ENCODE measurements at places on chromosomes 11 and 22.

DNA sequence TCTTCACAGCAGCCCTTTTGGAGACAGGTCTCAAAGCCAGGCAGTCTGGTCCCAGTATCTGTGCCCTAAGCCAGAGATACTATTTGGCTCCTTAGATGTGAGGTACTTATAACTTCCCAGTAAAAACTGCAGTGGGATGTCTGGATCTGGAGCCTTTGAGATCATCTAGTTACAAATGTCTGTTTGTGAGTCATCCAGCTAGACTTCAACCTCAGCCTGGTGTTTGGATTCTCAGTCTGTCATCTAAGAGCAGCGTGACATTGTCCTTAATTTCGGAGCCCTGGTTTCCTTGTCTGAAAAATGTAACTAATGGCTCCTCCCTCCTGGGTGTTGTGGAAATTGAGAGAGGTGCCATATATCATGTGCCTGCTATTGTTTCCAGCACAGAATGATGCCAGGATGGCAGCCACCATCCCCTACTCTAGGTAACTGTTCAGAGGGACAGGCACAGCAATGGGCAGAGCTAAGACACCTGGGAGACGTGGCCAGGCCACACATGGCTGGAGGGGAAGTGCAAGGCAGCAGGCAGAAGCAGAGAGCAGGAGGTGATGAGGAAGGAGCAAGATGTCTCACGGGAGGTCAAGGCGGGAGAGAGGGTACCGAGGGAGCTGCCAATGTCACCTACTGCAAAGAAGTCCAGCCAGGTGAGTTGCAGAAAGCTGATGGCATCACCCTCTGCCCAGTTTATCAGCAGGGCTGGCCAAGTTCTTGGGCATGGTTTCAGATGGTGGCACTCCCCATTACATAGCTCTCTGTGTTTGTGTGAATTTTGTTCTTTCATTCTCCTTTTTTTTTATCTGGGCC, 20.6 kb upstream of the ST3GAL4 start:
- no peak for DNase-seq

GRCh38 chr11:12361682-12362081, 15.7 kb upstream of the PARVA start:
- DNase-seq = no peak

DNA sequence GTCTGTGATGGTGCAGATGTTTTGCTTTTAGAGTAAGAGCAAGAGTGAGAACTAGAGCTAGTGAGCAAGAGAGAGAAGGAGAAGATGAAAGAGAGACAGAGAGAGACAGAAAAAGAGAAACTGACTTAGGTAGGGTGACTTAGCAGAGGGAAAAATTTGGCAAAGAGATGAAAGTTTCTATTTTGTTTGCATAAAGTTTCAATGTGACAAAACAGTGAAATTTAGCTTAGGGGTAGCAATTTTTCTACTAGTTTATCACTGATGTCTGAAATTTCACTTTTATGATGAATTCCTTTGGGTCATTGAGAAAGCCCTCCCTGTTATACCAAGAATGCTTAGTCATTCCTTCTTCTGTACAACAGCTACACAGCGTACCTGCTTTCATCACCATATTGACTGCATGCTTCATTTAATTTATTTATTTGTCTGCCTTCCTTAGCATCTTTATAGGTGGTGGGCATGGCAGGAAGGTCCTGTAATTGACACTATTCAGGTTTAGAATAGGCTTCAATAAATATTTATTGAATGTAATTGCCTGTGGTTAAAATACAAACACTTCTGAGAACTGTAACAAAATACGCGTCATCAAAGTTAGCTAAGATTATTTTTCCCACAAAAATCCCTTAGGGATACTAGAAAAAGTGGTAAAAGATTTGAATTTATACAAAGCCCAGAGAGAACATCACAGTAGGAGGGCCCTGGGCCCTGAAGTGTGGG, 19.9 kb upstream of the CTSC start:
- no peak for DNase-seq

GRCh38 chr11:92554688-92555087, 330.1 kb downstream of the FAT3 start:
- DNase-seq = no peak

GRCh38 chr22:49359076-49359475, 468.6 kb downstream of the BRD1 start:
- no peak for DNase-seq

- no peak for DNase-seq
Observed at GRCh38 chr11:132072858-132073211, 702.4 kb downstream of the NTM start.

DNA sequence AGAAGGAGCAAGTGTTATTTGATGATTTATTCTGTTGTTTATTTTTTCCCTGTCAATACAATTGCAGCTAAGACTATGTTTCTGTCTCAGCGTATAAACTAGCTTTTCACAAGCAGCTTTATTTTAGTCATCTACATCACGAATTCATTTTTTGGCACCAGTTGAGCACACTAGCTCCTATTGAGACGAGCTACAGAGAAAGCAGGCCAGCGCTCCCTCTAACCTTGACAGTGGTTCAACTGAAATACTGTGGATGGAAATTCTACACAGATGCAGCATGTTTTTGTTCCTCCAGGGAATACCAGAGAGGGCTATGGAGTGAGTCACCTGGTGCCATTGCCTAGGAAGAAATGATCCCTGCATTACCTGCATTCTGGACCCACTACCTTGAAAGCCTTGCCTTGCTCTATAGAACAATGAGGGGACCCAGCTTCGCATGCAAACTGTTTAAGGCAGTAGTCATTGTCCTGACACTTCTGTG, 108.2 kb upstream of the ARHGAP42 start:
- DNase-seq = no peak

GRCh38 chr11:41307296-41308080, 152.0 kb downstream of the LRRC4C start:
- DNase-seq = no peak

DNA sequence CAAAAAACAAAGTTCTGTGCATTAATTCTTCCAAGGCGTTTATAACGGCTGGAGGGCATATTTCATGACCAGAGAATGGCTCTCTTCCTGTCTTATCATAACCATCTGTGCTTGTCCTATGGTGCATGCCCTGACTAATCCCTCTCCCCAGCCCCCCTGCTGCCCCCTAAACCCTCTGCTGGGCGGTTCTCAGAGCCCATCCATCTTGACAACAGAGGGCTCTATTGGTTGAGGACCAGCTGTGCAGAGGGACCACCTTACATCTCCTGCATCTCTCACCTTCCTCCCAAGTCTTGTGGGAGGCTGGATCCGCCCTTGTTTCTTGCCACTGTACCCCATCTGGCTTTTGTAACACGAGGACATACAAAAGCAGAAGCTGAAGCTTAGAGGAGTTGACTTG, 282.1 kb downstream of the MIAT start:
- DNase-seq = no peak

GRCh38 chr11:79170321-79170720, 270.5 kb downstream of the TENM4 start:
- no peak for DNase-seq

- no peak for DNase-seq
Observed at GRCh38 chr22:42909363-42910058, 52.4 kb upstream of the ARFGAP3 start.

GRCh38 chr11:35933320-35933871, 10.5 kb upstream of the LDLRAD3 start:
- no peak for DNase-seq

DNA sequence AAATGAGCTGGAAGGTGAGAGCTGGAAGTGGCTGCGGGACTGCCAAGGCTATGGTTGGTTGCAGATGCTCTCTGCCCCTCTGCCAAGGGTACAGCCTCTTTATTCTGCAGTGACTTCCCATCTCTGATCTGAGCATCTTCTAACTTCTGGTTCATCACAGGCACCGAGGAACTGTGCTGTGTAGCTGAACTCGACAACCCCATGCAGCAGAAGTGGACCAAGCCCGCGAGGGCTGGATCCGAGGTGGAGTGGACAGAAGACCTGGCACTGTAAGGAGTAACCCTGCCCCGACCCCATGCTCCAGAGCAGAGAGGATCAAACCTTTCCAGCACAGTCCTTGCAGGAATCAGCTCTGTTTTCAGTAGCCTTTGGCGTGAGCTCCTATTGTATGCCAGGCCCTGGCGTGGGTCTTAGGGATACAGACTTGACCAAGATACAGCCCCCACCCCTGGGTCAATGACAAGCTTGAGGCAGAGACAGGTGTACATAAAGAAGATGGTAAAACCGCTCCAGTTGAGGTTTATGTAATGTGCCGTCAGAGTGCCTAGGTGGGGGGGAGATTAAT, 4.3 kb downstream of the C2CD2L start:
- no peak for DNase-seq

GRCh38 chr11:22539821-22540256, 85.8 kb downstream of the FANCF start:
- DNase-seq = no peak

DNA sequence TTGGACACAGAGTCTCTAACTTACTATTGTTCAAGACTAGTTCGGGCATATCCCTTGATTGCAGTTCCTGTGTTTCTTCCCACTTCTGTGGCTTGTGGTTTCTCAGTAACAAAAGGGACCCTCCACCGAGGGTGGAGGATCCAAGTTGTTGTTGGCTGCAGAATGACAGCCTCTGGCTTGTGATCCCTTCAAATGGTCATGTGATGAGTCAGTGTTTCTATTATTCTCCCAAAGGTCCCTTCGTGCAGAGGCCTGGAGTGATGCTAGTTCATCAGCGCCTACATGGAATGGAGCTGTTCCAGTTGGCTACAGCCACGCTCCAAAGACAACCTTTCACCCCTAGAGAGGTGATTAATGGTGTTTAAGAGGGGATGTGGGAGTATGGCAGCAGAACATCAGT, 2.6 kb upstream of the VWCE start:
- DNase-seq = no peak
